ENCODE measurements at places on chromosomes 7 and 10.

- no peak for DNase-seq
Observed at GRCh38 chr7:55438757-55439525, 73.8 kb downstream of the LANCL2 start.

GRCh38 chr10:101446071-101446470, 92.1 kb downstream of the BTRC start:
- no peak for DNase-seq

- no peak for DNase-seq
Observed at GRCh38 chr10:95245425-95246055, 45.3 kb downstream of the PDLIM1 start.

- DNase-seq, result no peak
Observed at GRCh38 chr10:21724687-21725367, 190.8 kb downstream of the MLLT10 start.

- DNase-seq, result no peak
Observed at GRCh38 chr7:132461032-132461592, 115.2 kb downstream of the PLXNA4 start.

All from activated CD4-positive, alpha-beta T cell treated with anti-CD3 and anti-CD28 coated beads, Interleukin-2, amount 50 U/mL, for 4 hours (primary cell).